ENCODE measurements at places on chromosomes 3 and 15. TPM values are rescaled to one million over a fixed set of nuclear protein-coding genes. Genes with fewer than 3 reads are reported as not detected.
A peak's percentile ranks its signal among the peaks of the same experiment; 100 is the strongest.

- DNase-seq = no peak
- H3K27me3 ChIP-seq = no peaks in the 10 kb centered on the region
- no peaks in the 10 kb centered on the region for H3K36me3 ChIP-seq
- peak overlapping the region; percentile 56 for H3K27ac ChIP-seq
Measured at GRCh38 chr3:57942872-57943283, 65.3 kb upstream of the FLNB start.

- H3K4me3 ChIP-seq = peak overlapping the region; percentile 69
- H3K36me3 ChIP-seq = no peaks in the 10 kb centered on the region
- H3K4me1 ChIP-seq = no peaks in the 10 kb centered on the region
- no peaks in the 10 kb centered on the region for H3K27me3 ChIP-seq
Measured at GRCh38 chr15:22786868-22787698, 639 bp downstream of the NIPA1 start.

DNA sequence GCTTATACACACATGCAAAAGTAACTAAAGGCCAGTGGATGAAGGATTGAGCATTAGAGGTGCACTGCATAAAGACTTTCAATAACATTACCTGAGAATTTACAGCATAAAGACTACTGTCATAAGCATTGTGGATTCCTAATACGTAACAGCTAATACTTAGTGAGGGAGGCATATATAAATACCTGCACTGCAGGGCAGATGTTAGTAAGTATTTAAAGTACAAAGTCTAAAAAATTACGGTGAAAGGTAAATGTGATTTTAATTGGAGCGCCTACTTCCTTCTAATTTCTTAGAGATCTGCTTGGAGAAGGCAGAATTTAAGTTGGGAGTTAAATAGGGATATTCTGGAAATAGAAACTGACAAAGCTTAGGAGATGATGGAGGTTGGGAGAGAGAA lies 25.4 kb upstream of the TRPM7 start:
- H3K4me1 ChIP-seq = no peaks in the 10 kb centered on the region
- H3K36me3 ChIP-seq = no peaks in the 10 kb centered on the region
- H3K27me3 ChIP-seq = no peaks in the 10 kb centered on the region

- no peaks in the 10 kb centered on the region for H3K4me1 ChIP-seq
- no peak overlapping the region for H3K27ac ChIP-seq
- DNase-seq = peak; percentile 51
Measured at GRCh38 chr15:26773067-26773877, 406 bp upstream of the GABRB3 start.

GRCh38 chr15:42121682-42122081 lies 27.3 kb upstream of the PLA2G4D start:
- H3K27me3 ChIP-seq = no peaks in the 10 kb centered on the region
- no peaks in the 10 kb centered on the region for H3K4me1 ChIP-seq
- H3K36me3 ChIP-seq = no peaks in the 10 kb centered on the region
- no peak overlapping the region for H3K4me3 ChIP-seq
- no peak for DNase-seq
- no peak overlapping the region for H3K27ac ChIP-seq

GRCh38 chr3:142960322-142960850 lies 3.1 kb downstream of the PAQR9 start:
- no peak overlapping the region for H3K27ac ChIP-seq
- H3K4me1 ChIP-seq = no peaks in the 10 kb centered on the region
- DNase-seq = no peak
- H3K36me3 ChIP-seq = no peaks in the 10 kb centered on the region
- H3K27me3 ChIP-seq = peaks cover 8% of the 10 kb centered on the region

DNA sequence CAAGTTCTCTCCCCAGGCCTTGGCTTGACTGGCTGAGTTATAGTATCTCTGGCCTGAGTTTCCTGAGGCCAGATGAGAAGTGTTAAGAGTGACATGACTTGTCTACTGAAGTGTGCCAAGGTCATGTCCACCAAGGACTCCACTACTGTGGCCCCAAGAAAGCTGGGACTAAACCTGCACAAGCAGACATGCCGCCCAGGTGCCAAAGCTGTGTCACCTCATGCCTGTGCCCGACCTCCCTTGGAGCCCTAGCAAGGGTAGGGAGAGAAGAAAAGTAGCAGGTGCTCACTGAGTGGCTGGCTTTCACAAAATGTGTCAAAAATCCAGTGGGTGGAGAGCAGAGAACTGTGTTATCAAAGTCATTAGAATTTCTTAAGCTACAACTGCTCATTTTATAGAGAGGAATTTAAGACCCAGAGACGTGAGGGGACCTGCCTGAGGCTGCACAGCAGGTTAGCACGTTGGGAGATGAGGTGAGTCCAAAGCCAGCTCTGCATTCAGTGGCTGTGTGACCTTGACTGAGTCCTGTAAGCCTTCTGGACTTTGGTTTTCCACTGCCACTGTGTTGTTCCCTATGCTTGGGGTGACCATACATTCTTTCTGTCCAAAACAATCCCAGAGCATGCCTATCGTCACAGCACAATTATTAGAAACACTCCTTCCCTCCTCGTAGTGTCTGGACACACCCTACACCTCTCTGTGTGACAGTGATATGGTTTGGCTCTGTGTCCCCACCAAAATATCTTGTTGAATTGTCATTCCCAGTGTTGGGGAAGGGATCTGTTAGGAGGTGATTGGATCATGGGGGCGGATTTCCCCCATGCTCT lies 5.0 kb upstream of the LYSMD4 start:
- no peak overlapping the region for H3K4me3 ChIP-seq
- H3K27me3 ChIP-seq = no peaks in the 10 kb centered on the region
- no peaks in the 10 kb centered on the region for H3K4me1 ChIP-seq
- no peak overlapping the region for H3K27ac ChIP-seq
- no peaks in the 10 kb centered on the region for H3K36me3 ChIP-seq
- DNase-seq = no peak

DNA sequence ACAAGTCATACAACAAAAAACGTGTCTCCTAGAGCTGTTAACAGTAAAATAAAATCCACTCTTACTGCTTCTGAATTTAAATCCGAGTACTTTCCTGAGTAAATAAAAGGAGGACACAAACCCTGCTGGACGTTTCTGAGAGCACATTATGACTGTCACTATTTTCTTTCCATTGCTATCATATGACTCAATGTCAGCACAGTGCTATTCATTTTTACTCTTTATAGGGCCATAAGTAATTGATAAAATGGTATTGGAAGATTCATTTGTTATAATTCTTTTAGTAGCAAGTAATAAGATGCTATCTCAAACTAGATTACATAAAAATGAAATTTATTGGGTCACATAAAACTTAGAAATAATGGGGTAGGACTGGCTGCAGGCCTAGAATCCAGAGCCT lies 68.6 kb downstream of the ALCAM start:
- H3K27ac ChIP-seq = no peak overlapping the region
- H3K36me3 ChIP-seq = no peaks in the 10 kb centered on the region
- no peaks in the 10 kb centered on the region for H3K27me3 ChIP-seq

GRCh38 chr3:105729667-105730066 lies 139.1 kb downstream of the CBLB start:
- H3K27ac ChIP-seq = no peak overlapping the region
- no peak for DNase-seq
- H3K36me3 ChIP-seq = no peaks in the 10 kb centered on the region
- no peaks in the 10 kb centered on the region for H3K4me1 ChIP-seq
- H3K4me3 ChIP-seq = no peak overlapping the region

DNA sequence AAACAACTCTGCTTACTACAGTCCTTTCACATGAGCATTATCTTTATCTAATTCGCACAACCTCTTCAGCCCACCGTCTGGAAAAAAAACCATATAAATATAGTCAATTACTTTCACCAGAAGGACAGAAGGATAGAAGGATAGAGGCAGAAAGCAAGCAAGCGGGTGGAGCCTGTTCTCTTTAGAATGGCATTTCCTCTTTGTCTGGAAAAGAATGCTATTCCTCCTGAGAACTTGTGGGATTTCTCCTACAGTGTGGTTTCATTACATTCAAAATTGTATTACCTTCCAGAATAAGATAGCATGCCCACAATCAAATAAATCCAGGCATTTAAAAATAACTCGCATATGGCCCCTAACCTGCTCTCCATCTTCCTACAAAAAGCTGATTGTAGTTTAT lies 23.1 kb downstream of the SLC30A4 start:
- H3K4me3 ChIP-seq = no peak overlapping the region
- no peak overlapping the region for H3K27ac ChIP-seq
- no peaks in the 10 kb centered on the region for H3K27me3 ChIP-seq

GRCh38 chr15:48282216-48282615 lies 49.0 kb upstream of the DUT start:
- no peak overlapping the region for H3K27ac ChIP-seq
- H3K4me1 ChIP-seq = no peaks in the 10 kb centered on the region
- H3K27me3 ChIP-seq = no peaks in the 10 kb centered on the region
- DNase-seq = no peak
- no peak overlapping the region for H3K4me3 ChIP-seq

DNA sequence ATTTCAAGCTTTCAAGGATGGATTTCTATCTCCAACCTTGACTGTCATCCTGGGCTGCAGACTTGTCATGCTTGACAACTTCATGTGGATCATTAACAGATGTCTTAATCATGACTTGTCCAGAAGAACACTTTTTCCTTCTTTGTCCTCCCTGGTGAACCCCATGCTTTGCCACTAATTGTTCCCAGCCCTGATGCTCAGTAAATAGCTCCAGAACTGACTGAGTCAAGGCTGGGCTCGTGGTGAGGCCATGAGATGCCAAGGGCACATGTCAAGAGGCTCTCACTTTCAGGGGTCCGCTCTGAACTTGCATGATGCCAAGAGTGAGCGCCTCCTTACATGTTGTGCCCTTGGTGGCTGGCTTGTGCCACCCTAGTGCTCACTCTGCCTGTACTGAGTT lies 48.9 kb upstream of the KY start:
- H3K4me3 ChIP-seq = no peak overlapping the region
- H3K27me3 ChIP-seq = no peaks in the 10 kb centered on the region
- no peaks in the 10 kb centered on the region for H3K36me3 ChIP-seq
- DNase-seq = no peak

GRCh38 chr3:41653571-41654239 lies 308.2 kb downstream of the ULK4 start:
- no peak overlapping the region for H3K27ac ChIP-seq
- H3K27me3 ChIP-seq = no peaks in the 10 kb centered on the region
- no peaks in the 10 kb centered on the region for H3K36me3 ChIP-seq
- H3K4me3 ChIP-seq = no peak overlapping the region
- peak; percentile 59 for DNase-seq

Gene NANOGP8
- total RNA-seq = 1.3 TPM

Gene SMCO1
- not detected for total RNA-seq

Gene SYNPR
- total RNA-seq = not detected

Gene FSD2
- not detected for total RNA-seq

Gene TUSC7
- not detected for total RNA-seq

Gene CD96
- 9.5 TPM for total RNA-seq

Gene CHRNA7
- 1.6 TPM for total RNA-seq

Gene PDZRN3
- 13.2 TPM for total RNA-seq

Gene ZNF639
- total RNA-seq = 35.6 TPM

Measured in kidney (tissue), 22 donors.